ENCODE measurements at places on chromosomes 12 and 14.

GRCh38 chr14:89374908-89375307, 42.1 kb downstream of the FOXN3 start:
- no peak for DNase-seq

GRCh38 chr12:72472350-72472749, 200.2 kb downstream of the TRHDE start:
- no peak for DNase-seq

DNA sequence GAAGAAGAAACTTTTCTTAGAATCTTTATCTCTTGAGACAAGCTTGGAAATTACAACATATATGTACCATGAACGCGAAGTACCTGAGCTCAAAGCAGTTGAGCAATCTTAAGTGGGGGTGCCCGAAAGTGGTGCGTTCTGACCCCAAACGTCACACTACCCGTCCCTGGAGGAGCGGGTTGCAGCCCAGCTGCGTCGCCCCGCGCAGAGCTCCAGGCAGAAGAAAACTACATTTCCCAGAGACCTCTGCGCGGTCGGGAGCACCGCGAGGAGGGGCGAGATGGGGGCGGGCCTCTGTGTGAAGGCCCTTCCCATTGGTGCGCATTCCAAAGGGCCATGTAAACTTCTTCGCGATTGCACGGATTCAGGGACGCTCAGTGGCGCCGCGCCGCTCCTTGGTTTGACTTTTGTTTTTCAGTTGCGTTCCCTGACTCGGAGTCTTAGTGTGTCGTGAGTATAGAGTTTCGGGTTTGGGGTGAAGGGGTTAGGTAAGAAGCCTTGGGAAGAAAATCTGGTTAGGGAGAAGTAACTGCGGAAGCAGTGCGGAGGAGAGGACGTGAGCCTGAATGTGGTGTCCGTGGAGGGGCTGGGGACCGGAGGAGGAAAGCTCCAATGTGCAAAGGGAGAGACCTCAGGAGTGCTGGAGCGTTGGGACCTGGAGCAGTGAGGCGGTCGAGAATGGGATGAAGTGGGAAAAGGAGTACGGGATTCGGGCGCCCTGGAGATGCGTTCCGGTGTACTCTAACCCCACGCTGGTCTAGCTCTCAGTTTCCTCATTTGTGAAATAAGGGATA, at the start of gene CCDC77:
Gene CCDC77, plus strand, starts transcription at position 410 of the 794 bp plus-strand sequence. CDS start 7,740 bp downstream, outside the sequence.
- peak; percentile 84 for DNase-seq

- DNase-seq, result no peak
These were observed 7.4 kb downstream of the BICDL1 start for GRCh38 chr12:119996417-119996816.

DNA sequence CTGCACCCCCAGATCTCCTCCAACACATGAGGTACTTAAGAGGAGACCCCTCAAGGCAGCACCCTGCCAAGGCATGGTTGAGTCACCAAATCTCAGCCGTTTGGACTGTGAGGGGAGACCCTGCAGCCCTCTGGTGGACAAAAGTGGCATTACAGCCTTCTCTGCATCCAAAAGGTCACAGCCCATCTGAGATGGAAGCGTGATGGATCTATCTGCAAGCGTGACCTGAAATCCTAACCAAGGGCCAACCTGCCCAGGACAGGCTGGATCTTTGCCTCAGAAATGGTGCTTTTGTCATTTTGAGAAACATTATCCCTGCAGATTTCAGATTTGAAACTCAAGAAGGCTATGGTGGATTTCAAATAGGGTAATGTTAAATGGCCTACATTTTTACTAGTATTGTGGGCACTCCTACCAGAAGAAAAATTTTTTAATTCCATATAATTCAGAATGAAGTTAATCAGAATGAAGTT, 23.7 kb upstream of the DHRS4 start:
- DNase-seq, result peak; percentile 78

DNA sequence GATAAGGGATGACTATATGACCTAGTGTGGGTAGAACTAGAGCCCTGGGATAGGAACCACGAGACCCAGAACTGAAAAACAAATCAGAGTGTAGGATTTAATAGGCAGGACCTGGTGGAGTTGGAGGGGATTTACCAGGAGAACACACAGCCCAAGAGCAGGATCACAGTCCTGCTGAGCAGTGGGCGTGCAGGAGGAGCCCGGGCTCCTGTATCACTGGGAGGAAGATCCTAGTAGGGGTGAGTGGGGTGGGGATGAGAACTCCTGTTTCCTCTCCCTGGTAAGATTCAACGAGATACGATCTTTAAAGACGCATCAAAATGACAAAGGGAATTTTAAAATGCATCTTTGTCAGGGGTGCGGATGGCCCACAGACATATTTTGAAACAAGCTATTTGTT, 220.1 kb downstream of the GALC start:
- DNase-seq, result no peak

DNA sequence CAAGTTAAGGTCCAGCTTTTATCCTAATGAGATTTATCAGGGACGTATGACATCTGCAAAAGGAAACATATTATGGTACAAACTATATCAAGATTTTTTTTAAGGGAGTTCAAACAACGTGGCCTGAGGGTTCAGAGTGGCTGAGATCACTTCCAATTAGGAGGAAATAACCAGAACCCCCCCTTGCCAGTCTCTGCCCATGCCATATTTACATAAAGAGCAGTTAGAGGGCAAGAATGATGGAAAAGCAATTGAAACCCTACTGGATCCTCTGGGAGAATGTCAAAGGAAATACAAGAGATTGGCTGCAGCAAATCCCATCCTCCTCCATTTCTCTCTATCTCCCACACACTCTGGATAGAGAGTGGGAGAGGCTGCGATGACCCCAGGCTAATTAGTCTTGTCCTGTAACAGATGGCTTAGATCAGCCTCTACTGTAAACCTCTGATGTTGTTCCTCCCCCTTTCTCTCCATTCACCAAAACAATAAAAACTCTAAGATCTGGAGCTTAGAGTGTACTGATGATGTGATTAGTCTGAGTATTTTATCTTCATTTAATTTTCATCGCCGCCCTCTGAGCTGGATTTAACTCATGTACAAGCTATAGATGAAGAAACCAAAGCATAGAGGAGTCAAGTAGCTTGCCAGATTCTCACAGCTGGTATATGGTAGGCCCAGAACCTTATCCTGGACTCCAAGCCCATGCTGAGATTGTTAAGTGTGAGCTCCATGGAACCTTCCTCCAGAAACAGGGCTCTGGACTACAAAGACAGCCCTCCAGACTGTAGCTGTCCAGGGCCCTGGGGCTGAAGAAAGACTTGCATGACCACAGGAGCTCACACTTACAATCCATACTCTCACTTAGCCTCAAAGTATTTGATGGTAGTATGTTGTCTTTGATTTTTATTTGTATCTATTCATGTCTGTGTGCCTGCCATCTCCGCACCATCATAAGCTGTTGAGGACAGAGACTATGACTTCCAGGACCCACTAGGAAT, 54.1 kb upstream of the GNG2 start:
- no peak for DNase-seq

DNA sequence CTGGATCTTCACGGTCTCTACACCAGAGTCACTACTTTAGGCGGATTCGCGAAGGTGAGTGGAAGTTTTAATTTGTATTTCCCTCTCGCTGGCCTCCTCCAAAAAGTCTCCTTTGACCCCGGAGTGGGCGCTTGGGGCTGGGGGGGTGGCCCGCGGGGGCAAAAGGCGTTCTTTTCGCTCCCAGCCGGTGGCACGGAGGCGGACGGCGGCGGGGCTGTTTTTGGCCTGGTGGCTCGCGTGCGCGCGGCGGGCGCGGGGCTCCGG, 510 bp downstream of the ARID2 start:
- peak; percentile 35 for DNase-seq

DNA sequence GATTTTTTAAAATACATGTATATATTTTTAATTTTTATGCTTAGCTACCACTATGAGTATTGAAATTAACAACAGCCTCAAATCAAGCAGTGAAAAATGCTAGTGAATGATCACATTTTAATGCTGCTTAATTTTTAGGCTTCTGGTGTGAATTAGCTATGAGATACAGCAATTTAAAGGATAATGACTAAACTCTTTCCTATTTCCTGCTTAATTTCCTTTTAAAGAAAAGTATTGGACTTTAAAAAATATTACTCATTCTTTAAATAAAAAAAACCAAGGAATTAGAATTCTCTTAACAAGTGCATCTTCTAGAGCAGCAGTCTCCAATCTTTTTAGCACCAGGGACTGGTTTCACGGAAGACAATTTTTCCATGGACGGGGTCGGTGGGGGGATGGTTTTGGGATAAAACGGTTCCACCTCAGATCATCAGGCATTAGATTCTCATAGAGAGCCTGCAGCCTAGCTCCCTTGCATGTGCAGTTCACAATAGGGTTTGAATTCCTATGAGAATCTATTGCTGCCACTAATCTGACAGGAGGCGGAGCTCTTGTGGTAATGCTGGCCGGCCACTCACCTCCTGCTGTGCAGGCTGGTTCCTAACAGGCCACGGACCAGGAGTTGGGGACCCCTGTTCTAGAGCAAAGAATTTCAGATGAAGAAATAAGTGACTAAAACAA, 18.6 kb upstream of the NTN4 start:
- DNase-seq, result no peak

GRCh38 chr12:40158592-40159111, 52.8 kb upstream of the SLC2A13 start:
- no peak for DNase-seq

GRCh38 chr12:52442600-52443061, 8.5 kb upstream of the KRT75 start:
- DNase-seq, result no peak

DNA sequence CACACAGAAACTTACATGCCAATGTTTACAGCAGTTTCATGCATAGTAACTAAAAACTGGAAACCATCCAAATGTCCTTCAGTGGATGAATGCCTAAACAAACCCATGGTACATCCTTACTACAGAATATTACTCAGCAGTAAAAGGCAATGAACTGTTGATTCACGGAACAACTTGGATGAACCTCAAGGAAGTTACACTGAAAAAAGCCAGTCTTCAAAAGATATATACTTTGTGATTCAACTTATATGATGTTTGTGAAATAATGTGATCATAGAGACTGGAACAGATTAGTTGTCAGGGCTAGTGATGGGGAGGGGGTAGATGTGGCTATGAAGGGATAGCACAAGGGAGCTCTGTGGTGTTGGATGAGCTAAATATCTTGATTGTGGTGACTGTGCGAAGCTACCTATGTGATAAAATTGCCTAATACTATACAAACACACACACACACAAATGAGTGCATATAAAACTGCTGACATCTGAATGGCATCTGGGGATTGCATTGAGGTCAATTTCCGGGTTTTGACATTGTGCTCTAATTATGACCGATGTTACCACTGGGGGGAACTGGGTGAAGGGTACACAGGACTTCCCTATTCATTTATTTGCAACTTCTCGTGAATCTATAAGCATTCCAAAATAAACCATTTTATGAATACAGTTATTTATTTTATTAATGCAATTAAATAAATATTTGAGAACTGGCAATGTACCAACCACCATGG, 94.3 kb downstream of the RIN3 start:
- DNase-seq, result no peak

DNA sequence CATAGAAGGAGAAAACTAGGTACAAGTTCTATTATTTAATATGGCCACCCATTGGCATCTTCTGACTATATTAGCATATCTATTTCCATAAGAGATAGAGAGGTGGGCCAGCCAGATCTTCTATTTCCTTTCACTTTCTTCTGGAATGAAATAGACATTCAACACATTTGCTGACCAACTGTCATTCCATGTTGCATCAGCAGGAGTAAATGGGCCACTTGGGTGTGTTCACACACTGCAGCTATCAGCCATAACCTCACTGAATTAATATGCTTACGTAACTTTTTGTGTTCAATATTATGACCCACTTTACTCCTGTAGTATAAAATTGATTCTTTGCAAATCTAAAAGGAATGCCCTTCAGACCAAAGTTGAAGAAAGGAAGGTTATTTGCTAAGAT, 106.2 kb upstream of the LGR5 start:
- no peak for DNase-seq

- DNase-seq, result no peak
These were observed 270.8 kb downstream of the BCL11B start for GRCh38 chr14:99001241-99001640.

DNA sequence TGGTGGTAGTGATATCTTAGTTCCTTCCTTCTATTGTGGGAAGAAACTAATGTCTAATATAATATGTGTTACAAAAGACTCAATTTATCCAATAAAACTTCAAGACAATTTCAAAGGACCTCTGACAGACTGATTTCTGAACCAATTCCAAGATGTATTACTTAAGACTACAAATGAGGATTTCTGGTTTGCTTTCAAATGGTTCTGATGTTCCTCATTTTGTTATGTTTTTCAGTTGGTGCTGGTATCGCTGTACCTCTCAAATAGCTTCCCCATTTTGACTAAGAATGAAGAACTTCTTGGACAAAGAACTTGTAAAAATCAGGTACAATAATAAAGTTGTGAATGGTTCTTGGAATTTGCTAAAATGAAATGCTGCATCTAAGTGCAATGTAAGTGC, 19.4 kb upstream of the MBIP start:
- DNase-seq, result no peak

- DNase-seq, result no peak
These were observed 126.2 kb downstream of the GRIP1 start for GRCh38 chr12:66552716-66553115.

DNA sequence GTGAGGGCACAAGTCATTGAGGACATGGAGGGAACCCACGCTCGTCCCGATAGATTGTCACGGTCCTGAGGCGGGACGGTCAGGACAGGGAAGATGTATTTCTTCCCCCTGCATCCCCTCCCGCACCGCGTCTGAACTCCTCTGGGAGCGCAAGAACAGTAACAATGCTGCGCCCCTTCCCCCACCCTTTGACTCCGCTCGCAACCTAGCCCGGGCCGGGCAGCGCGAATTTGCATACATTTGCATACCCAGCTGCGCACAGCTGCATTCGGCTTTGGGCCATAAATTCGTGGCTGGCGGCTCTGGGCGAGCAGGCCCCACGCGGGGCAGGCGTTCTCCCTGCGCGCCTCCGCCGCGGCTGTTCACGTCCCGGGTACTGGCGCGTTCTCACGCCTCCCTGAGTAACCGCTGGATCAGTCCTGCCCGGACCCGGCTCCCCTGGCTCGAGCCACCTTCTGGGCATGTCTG, 29.0 kb upstream of the SMUG1 start:
- DNase-seq, result no peak

DNA sequence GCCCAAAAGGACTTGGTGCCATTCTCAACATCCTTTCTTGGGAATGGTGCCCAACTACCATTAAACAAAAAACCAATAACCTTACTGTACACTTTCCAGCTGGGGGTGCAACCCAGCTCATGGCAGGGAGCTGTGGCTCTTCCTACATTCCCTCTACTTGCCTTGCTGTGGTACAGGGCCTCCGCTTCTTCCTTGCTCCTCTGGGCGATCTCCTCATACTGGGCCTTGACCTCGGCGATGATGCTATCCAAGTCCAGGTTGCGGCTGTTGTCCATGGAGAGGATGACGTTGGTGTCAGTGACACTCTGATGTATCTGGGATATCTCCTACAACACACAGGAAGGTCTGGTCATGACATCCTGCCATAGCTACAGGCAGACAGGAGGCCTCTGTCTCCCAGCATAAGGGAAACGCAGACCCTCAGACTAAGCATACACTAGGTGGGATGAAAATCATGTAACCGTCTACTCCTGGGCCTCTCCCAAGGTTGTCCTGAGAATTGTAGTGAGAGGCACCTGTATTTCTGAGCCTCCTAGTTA, 3.9 kb downstream of the KRT2 start:
- DNase-seq, result no peak

- no peak for DNase-seq
These were observed 10.5 kb upstream of the PNMA1 start for GRCh38 chr14:73724696-73725095.

- no peak for DNase-seq
These were observed 35.9 kb downstream of the PHLDA1 start for GRCh38 chr12:75995691-75996090.

- no peak for DNase-seq
These were observed 58.1 kb upstream of the RMST start for GRCh38 chr12:97404543-97404942.
